ENCODE measurements at places on chromosomes 12 and 14.

DNA sequence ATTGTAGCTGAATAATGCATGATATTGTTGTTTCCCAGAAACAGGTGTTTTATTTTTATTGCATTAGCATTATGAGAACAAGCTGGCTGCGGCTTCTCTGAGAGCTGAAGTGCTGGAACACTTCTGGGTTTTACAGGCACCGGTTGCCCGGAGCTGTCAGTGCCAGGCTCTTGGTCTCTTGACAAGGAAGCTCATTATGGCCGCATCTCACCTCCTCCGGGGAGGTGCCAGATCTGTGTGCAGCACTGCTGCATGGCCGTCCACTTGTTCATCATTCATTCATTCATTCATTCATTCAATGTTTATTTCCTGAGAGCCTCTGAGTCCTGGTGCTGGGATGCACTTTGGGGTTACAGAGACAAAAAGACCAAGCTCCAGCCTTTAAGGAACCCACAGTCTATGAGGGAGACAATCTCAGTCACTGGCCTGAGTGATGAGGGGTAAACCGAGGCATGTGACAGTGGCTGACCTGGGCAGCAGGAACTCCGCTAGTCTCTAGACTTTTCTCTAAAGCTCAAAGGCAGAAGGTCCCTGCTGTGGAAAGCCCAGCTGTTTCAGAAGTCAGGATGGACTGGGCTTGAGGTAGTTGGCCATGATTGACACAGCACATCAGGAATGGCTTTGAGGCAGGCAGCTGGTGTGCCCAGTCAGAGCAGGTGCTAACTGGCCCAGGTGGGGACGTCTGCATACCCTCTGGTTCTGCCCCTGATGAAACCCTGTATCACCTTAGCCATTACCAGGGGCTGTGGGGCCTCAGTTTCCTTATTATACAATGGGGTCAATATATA, 181.0 kb downstream of the ADGRD1 start:
- DNase-seq = no peak

GRCh38 chr12:18546399-18546798, 191.4 kb downstream of the PLCZ1 start:
- DNase-seq = no peak

- no peak for DNase-seq
Measured at GRCh38 chr12:69480698-69481097, 10.5 kb downstream of the FRS2 start.

GRCh38 chr12:2335916-2336315, 283.1 kb downstream of the CACNA1C start:
- no peak for DNase-seq

- DNase-seq = no peak
Measured at GRCh38 chr14:55568618-55569017, 11.4 kb upstream of the KTN1 start.

- DNase-seq = no peak
Measured at GRCh38 chr12:63845726-63846125, 1.2 kb downstream of the SRGAP1 start.

DNA sequence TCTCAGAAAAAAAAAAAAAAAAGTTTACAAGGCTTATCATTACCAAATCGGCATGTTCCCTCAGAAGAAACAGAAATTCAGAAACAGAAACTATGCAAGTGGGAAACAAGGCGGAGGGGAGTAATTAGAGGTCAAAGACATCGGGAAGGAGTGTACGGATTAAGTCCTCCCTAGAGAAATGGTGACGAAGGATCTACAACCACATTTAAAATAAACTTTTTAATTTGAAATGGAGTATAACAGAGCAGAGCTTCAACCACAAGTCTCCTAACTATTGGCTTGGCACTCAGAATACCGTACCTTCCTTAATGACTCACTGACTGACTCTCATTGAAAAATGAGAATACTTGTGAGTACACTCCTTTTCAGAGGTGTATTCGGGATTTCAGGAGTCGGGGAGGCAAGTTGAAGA, 908 bp downstream of the ENTPD5 start:
- no peak for DNase-seq

DNA sequence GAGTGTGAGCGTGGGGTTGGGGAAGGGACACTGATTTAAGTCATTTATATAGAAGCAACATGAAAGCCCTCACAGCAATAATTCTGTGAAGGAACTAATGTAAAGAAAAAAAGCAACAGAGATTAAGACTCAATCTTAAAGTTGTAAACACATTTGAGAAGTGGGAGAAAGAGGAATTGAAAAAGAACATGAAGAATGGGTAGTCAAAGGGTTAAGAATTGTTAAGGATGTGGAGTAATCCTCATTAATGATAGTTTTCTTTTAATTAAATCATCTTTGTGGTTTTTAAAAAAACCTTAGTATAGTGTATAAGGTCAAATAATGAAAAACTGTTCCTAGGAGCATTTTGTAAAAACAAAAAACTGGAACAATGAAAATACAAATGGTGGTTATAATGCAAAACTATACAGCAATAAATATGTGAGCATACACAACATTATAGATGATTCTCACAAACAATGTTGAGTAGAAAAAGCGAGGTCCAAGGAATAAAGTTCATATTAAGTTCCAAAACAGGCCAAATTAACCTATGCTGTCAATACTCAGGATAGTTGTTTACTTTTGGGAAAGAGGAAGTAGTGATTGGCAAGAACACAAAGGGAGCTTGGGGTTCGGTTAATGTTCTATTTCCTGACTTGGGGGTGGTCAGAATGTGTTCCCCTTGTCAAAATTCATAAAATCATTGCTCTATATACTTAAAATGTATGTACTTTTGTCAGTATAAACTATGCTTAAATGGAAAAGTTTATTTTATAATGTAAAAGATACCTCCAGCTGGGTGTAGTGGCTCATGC, 120.4 kb upstream of the ATF7IP start:
- DNase-seq = no peak

DNA sequence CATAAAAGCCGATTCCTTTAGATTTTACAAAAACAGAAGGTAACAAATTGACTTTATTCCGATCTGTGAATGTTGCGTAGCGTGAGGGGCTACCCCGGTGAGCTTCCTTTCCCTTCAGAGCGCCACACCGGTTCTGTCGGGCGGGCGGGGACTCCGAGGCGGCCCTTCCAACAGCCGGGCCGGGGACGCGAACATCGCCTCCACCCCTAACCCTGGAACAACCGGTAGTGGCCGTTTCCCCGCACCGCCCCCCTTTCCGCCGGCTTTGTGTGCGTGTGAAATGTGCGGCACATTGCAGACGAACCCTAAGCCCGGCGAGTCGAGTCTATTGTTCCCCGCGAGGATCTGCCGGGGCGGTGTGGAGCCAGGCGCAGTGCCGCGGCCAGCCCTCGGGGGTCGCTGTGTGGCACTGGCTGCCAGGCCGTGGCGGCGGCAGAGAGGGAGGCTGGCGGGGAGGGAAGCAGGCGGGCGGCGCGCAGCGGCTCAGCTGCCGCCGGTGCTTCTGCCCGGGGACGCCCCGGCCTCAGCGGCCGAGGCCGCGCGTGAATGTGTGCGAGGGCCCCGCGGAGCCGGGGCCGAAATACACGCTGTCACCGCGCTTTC, 775 bp upstream of the ARID2 start:
- peak; percentile 99 for DNase-seq

- peak; percentile 79 for DNase-seq
Measured at GRCh38 chr14:72714871-72715214, 179.1 kb downstream of the DPF3 start.
